GM03348 (cell line): ENCODE measurements at places on chromosomes 16 and 17.
A peak's percentile ranks its signal among the peaks of the same experiment; 100 is the strongest.

- DNase-seq = no peak
These were observed 14.4 kb upstream of the FBXO47 start for GRCh38 chr17:38981636-38982035.

DNA sequence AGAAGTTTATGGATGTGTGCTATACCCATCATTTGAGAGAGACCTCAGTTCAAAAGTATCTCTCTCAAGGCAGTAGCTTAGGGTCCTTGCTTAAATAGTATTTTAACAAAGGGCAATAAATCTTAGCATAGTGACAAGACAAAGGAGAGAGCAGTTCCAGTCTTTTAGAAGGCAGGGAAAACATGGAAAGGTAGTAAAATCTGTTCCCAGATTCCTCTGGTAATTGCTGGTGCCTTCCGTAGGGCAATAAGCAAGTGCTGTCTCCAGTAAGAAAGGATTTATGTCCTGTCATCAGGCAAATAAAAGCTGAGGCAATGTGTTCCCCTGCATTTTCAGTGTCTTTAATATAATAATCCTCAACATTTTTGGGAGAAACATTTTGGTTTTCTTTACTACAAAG is 149.0 kb upstream of the MPHOSPH6 start:
- no peak for DNase-seq

GRCh38 chr17:36019423-36019822 is 1.7 kb upstream of the CCL23 start:
- DNase-seq = no peak

- DNase-seq = no peak
These were observed 4.3 kb downstream of the MT1H start for GRCh38 chr16:56673921-56674320.

DNA sequence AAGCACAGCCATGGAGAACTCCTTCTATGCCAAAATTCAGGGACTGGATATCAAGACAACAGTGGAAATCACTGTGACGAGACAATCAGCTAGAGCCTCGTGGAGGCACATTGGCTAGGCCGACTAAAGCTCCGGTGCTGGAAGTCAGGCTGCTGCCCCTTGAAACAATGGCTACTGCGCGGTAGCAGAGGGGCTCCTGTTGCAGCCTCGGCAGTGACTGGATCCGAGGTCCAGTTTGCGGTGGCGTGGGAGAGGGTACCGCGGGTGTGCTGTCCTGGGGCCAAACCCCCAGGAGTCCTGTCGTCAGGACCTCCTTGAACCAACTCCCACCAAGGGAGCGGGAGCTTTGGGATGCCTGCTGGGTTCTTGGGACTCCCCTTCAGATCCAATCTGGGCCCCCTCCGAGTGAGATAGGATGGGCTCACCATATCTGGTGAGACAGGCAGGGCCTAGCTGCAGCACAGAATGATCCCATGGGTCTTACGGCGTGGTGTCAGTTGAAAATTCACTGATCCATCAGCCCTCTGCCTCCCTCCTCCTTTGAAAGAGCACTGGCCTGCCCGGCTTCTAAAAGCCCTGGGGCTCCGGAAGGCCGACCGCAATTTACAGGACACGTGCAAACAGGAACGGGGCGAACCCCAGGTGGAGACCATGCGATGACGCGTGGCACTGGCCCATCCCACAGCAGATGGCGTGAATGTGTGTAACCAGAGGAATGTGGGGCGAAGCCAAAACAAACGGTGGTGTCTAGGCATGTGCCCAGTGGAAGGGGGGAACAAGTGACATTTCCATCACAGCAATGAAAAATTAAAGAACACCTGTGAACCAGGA is 15.8 kb upstream of the KCNJ18 start:
- DNase-seq = no peak

DNA sequence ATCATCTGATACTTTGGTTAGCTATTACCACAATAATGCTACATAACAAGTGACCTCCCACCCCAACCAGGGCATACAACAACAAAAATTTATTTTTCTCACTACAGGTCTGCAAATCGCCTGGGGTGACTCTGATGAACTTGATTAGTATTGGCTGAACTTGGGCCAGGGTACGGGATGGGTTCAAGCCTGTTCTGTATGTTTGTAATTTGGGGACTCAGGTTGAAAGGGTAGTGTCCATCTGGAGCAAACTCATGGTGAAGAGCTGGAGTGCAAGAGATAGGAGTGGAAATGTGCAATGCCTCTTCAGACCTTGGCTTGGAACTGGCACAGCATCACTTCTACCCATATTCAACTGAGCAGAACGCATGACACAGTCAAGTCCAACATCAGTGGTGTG is 16.3 kb upstream of the NKD1 start:
- no peak for DNase-seq

GRCh38 chr16:19486750-19487325 is 35.1 kb downstream of the GDE1 start:
- DNase-seq = no peak

DNA sequence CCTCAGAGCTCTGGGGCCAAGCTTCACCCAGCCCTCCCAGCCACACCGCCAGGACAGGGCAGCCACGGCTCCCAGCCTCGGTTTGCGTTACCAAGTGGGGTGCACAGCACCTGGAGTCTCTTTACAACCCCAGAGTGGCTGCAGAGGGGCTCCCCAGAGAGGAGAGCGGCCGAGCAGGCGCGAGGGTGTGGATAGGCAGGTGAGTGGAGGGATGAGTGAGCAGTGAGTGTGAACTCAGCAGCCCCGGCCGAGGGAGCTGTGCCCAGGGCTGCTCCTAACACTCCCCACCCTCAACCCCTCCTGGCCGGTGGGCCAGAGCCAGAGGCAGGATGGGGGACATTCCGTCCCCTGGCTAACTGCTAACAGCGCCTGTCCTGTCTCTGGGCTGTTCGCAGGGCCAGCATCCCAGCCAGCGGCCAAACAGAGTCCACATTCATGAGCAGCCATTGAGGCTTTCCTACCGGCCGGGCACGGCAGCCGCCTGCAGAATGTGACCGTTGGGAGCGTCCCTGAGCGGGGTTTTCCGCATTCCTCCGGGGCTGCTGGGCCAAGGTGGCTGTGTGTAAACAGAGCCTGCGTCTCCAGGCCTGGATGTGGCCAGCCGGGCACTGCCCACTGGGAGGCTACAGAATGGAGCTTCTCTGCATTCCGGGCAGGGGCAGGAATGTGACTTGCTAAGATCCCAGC is 5.3 kb downstream of the ZNF469 start:
- DNase-seq = no peak

- DNase-seq = no peak
These were observed 560 bp upstream of the FAM20A start for GRCh38 chr17:68601565-68602288.

DNA sequence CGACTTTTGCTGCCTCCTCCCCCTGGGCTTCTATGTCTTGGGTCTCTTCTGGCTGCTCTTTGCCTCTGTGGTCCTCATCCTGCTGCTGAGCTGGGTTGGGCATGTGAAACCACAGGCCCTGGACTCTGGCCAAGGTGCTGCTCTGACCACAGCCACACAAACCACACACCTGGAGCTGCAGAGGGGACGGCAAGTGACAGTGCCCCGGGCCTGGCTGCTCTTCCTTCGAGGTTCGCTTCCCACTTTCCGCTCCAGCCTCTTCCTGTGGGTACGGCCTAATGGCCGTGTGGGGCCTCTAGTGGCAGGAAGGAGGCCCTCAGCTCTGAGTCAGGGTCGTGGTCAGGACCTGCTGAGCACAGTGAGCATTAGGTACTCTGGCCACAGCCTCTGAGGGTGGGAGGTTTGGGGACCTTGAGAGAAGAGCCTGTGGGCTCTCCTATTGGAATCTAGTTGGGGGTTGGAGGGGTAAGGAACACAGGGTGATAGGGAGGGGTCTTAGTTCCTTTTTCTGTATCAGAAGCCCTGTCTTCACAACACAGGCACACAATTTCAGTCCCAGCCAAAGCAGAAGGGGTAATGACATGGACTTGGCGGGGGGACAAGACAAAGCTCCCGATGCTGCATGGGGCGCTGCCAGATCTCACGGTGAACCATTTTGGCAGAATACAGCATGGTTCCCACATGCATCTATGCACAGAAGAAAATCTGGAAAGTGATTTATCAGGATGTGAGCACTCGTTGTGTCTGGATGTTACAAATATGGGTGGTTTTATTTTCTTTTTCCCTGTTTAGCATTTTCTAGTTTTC is 2.3 kb downstream of the GP1BA start:
- DNase-seq = peak; percentile 60

DNA sequence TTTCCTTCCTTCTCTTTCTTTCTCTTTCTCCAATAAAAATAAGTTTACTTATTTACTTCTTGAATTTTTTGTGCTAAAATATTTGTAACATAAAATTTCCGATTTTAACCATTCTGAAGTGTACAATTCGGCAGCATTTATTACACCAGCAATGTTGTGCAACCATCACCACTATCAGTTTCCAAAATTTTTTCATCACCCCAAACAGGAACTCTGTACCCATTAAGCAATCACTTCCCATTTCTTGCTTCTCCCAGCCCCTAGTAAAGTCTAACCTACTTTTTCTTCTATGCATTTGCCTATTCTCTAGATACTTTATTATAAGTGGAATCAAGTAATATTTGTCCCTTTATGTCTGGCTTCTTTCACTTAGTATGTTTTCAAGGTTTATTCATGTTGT is 2.5 kb upstream of the HP start:
- DNase-seq = no peak

DNA sequence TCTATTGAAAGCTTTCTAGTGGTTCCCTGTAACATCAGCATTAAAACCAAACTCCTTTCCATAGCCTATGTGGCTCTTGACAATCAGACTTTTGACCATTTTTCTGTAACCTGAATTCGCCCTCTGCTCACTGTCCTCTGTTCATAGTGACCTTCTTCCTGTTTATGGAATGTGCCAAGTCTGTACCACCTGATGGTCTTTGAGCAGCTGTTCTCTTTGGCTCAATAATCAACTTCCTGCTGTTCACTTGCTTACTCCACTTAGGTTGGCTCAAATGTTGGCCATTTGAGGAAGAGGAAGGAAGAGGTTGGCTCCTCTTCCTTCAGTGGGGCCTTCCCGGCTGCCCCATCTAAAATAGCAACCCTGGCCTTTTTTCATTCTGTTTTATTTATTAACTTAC is 251.5 kb downstream of the CA10 start:
- DNase-seq = no peak

DNA sequence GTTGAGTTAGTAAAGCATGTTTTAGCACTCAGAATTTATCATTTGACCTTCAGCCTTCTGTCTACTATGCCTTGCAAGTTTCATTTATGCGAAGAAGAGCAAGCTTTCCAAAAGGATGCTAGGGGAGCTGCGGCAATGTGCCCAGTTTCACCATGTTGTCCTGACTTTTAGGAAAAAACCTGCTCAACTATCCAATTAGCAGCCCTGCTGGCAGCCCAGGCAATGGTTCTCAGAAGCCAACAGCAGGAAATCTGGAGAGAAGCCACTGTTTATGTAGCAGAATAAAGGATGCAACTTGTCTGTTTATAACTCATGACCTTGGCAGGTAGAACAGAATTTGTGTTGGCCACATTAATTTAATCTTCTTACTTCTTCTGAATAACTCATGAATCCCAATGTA is 230.8 kb downstream of the ABCC12 start:
- no peak for DNase-seq

- DNase-seq = no peak
These were observed 356.8 kb downstream of the SEC14L1 start for GRCh38 chr17:77497578-77497934.

- DNase-seq = no peak
These were observed 20.1 kb downstream of the SLC39A11 start for GRCh38 chr17:73072219-73072962.

DNA sequence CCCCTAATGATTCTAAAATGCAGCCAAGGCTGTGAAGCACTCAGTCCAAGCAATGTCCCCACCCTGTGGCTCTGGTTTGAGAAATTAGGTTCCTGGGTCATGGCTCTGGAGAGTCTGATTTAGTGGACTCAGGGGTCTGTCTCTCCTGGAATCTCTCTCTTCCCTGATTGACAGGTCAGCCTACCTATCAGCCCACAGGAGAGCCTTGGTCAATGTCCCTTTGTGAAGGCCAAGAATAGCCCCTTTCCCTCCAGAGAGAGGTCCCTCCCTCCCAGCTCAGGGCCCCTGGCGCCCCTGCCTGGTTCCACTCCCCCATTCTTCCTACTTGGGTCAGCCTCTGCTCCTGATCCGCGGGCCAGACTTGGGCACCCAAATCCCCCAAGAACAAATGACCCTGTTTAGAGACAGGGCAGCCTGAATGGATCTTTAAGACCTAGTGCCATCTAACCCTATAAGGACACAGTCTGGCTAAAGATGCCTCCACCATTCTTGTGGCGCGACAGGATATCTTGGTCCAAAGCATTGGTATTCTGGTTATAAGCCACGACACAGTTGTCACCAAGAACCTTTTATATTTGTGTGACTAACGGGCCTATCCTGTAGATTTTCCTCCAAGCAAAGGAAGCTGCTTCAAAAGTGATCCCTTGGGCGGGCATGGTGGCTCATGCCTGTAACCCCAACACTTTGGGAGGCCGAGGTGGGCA is 38.3 kb upstream of the PRSS54 start:
- no peak for DNase-seq

DNA sequence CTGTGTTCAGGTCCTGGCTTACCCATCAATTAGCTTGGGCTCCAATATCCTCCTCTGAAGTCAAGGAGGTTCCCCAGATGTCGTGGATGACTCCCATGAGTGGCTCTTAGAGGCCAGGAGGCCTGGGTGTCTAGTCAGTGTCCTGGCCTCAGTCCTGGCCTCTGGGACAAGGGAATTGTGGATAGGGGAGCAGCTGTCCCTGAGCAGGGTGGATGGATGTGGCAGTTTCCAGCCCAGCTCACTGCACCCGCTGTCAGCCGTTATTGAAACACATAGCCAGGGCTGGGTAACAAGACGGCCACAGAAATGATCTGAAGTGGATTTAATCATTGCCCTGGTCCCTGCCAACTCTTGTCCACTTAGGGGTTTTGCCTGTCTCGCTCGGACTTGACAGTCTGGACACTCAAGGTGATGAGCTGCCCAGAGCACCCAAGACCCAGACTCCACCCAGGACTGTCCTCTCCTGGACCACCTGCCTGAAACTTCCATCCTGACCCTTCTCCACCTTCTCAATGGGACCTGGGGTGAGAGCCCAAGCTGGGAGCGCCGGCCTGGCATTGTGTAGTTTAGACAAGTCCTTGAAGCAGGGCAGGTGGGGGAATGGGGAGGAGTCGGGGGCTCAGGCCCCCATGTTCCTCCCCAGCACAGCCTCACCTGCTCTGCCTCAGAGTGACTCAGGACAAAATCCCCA is 182.1 kb upstream of the SDK2 start:
- DNase-seq = no peak

- no peak for DNase-seq
These were observed 37.6 kb downstream of the WSCD1 start for GRCh38 chr17:6107791-6108190.

DNA sequence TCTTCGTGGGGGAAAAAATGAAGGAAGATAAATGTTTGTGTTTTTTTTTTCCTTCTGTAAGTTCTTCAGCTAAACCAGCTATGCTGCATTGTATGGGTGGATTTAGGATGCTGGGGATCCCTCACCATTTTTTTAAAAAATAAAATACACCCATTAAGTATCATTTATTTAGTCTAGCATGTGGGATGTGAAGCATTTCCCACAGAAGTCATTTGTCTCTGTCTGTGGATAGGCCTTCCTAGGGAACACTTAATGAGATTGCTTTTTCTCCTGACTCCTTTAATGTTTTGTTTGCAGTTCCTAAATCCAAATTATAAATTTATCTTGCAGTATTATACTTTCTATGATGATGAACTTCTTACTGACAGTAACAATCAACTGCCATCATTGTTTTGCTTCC is 146.7 kb downstream of the PPM1E start:
- no peak for DNase-seq
